ENCODE measurements at places on chromosomes 13 and 19.

- no peak for DNase-seq
These were observed 1.1 kb upstream of the PSMC4 start for GRCh38 chr19:39969681-39970424.

DNA sequence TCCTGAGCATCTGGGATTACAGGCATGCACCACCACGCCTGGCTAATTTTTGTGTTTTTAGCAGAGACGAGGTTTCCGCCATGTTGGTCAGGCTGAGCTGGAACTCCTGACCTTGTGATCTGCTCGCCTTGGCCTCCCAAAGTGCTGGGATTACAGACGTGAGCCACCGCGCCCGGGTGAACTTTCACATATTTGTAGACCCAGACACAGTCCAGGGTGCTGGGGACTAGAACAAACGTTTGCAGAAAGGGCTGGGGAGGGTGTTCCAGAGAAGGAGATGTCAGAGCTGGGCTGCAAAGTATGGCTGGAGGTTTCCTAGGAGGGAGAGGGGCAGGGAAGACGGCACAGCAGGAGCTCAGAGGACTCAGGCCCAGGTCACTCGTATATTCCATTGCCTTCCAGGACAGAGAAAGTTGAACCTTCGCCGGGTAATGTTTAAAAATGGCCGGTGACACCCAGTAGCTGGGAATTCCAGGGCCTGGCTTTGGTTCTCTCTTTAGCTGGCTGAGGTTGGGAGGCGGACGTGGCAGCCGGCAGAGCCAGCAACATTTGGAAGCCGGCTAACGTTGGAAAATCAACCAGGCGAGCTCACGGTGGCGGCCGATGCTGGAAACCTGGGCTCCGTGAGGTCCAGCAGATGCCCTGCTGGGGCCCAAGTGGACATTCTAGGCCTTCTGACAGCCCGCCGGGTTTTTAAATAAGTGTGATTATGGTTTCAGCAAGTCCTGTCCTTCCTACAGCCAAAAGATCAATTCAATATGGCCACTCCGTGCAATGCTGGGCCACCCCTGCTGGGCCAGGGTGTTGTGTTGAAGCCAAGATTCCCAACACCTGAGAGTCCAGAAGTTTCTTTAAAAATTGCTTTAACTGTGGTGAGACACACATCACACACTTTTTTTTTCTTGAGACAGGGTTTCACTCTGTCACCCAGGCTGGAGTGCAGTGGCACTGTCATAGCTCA lies 41.5 kb downstream of the NFIC start:
- no peak for DNase-seq

DNA sequence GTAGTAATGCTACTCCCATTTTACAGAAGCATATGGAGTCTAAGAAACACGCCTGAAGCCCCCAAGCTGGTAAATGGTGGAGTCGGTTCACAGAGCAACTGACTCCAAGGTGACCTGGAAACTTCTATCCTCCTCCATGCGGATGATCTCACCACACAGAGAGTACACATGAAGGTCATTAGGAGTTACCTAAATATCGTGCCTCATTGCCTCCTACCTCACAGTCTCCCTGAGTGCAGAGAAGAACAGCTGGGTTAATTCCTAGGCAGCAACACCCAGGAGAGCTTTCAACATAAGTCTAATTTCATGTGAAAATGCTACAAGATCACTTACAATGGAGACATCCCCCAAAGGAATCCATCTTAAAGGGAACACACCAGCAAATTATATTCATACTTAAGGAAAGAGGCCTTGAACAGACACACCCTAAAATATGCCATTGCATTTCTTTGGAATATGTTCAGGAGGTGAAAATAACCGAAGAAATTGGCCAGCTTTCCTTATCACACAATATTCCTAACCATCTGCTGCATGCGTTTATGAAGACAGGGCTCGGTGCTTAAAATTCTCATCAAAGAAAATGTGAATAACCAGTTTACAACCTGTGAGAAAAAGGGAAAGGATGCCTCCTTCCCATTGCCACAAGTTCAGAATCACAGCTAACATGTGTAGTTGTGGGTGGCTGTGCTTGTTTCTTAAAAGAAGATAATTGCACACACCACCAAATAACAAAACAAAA lies 203.6 kb upstream of the NBEA start:
- no peak for DNase-seq

DNA sequence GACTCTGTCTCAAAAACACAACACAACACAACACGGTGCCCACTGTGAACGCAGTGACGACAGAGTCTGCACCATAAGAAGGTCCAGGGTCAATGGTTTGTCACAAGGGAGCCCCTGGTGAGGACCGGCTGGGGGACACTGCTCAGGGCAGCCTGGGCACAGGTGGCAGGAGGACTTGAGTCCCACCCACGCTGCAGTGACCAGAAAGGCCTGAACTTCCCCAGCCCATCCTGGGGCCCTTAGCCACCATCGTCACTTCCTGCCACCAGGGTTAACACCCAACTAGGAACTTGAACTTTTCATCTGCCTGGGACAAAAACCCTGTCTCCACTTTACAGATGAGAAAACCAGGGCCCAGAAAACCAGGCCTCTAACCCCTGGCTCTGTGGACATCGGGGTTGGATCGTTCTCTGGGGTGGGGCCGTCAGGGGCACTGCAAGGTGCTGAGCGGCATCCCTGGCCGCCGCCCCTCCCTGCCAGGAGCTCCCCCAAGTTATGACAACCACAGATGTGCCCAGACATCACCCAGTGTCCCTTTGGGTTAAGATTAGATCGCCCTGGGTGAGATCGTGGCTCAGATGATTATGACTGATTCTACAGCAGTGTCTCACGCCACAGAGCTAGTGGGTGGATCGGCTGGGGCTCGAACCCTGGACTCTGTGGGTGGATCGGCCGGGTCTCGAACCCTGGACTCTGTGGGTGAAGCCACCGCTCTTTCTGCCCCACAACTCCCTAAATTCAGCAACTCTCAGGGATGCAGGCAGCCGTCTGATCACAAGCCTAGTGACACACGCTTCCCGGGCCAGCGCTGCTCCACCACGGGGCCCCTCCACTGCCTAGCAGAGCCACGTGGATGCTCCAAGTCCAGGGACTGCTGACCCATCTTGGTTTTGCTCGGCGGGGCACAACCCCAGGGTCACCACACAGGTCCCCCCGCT lies 14.0 kb downstream of the MOB3A start:
- DNase-seq: no peak

DNA sequence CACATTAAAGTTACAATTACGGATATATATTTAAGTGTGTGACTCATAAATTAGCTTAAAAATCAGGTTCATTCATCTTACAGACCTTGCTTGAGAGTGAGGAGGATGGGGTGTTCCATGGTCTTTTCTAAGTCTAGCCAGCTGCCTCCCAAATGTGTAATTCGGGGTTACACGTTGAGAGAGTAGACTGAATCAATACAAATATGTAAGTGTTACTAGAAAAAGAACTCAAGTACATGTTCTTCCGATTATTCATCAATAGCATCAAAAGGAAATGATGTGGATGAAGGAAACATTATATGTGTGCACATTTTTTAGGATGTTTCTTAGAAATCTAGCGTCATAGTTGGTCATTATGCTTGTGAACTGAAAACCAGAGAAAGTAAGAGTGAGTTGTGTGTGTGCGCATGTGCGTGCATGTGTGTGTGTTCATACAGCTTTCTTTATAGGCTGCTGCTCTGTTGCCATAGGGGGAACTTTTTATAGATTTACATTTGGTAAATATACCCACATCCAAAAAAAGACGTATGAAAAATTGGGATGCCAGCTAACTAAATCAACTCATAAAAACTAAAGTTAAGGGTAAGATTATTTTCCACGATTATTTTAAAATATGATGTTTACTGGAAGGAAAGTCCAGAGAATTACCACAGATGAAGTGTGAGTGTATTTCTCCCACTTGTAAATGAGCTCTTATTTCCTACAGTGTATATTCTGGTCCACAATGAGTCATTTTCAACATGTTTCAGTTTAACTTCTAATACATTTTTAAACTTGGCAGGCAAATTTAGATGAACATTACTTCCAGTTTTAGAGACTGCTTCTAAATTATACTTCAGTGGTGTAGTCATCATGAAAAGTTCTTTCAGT lies 82.4 kb downstream of the PIBF1 start:
- peak; percentile 1 for DNase-seq

GRCh38 chr13:80871481-80871880 lies 530.6 kb upstream of the SPRY2 start:
- no peak for DNase-seq

DNA sequence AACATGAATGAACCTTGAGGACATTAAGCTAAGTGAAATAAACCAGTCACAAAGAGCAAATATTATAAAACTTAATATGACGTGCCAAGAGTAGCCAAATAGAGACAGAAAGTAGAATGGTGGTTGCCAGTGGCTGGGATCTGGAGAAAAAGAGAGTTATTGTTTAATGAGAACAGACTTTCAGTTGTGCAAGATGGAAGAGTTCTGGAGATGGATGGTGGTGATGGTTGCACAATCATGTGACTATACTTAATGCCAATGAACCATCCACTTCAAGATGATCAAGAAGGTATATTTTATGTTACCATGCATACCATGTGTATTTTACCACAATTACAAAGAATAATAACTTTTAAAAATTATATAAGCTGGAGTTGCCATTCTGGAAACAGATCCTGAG lies 65.7 kb upstream of the MTIF3 start:
- no peak for DNase-seq

GRCh38 chr13:79314652-79315051 lies 91.4 kb downstream of the RBM26 start:
- DNase-seq: no peak

DNA sequence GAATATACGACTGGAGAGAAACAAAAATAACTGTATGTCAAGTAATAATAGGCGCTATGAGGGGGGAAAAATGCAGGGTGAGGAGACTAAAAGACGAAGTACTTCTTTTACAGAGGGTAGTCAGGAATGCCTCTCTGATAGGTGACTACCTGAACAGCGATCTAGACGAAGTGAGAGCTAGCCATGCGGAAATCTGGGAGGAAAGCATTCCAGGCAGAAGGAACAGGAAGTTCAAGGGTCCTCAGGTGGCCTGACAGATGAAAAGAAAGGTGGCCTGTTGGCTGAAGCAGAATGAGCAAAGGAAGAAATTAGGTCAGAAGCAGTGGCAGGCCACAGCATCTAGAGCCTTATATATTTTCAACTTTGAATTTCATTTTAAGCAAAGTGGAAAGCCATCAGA lies 13.3 kb downstream of the ZDHHC20 start:
- DNase-seq: no peak

DNA sequence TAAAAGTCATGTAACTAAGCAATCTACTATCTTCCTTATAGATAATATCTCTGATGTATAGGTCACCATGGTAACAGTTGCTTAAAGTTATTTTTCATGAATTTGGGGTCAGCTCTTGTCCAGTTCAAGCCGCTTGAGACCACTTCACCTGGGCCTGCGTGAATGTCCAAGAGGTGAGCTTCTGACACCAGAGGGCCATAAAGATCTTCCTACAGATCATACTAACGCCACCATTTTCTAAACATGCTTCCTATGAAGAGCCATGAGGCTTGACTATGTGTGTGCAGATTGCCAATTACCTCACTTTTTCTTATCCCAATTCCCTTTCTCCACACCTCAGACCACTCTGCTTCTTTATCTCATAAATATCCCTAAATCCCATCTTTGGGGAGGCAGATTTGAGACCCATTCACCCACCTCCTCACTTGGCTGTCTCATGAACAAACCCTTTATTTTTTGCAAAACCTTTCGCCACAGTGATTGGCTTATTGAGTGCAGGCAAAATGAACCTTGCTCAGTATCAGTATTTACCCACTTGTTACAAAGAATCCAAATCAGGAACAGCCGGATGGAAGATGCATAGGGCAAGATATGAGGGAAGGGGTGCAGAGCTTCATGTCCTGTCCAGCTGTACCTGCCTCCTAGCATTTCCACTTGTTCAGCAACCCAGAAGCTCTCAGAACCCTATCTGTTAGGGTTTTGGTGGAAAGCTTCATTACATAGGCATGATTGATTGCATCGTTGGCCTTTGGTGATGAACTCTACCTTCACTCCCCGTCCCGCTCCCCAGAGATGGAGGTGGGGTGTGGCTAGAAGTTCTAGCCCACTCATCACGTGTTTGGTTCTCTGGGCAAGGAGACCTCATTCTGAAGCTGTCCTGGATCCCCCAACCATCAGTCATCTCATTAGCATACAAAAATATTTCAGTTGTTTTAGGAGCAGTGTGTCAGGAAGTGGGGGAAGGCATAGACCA lies 34.2 kb downstream of the FAM187B start:
- no peak for DNase-seq

DNA sequence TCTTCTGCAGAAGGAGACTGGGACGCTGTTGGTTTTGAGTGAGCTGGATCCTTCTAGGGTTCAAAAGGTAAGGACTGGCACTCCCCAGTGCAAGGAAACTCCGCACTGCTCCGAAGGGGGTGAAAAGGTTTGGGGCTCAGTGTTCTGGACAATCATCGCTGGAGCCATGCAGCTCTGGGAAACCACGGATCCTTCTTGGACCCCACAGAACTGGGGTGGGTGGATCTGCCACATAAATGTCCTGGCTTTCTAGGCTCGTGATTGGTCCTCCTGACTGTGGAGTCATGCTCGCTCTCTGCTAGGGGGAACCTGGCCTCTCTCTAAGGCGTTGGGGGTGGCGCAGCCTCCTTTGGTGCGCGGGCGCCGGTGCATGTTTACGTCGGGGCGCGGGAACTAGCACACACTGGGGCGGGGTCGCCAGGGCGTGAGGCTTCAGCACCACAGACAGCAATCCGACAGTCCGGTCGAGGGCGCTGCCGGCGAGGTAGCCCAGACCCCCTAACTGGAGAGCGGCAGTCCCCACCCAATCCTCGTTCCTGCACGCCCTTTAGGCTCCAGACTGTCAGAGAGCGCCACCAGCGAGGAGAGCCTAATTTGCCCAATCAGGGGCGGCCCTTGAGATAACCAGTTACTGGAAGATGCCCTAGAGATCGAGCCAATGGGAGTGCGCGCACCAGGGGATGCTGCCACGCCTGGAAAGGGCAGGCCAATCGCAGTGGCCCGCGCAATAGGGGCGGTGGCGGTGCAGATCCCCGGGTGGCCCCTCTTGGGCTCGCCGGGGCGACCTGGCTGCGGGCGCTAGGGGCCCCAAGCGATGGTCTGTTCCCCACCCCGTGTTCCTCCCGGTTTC lies 913 bp upstream of the ELAVL3 start:
- DNase-seq: peak; percentile 71

DNA sequence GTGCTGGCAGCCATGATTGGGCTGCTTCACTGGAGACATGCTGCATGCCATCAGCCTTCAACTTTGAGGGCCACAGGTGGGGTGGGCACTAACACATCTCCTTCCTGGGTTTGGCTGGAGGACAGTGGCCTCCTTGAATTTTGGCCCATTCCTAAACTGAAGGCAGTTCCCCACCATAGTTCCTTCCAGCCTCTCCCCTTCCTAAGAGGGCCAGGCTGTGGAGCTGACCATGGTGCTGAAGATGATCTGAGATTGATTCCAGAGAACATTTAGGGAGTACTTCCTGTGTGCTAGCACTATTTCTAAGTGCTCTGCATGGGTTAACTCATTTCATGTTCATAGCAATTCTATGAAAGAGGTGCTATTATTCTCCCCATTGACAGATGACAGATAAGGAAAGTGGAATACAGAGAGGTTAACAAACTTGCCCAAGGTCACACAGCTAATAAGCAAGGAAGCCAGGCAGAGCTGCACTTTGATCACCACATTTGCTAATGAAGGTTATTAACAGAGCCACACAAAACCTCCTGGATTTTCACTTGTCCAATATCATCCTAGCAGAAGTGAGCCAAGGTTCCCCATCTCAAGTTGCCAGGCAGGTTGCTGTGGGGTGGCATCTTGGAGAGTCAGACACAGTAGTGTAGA lies 175.3 kb downstream of the ZIC5 start:
- peak; percentile 3 for DNase-seq

GRCh38 chr13:113769106-113769505 lies 10.1 kb downstream of the TMEM255B start:
- DNase-seq: no peak

- no peak for DNase-seq
These were observed 84.5 kb upstream of the IRS2 start for GRCh38 chr13:109870696-109871370.

All from stimulated activated CD4-positive, alpha-beta T cell treated with anti-CD3 and anti-CD28 coated beads, TNF-alpha, amount 100 ng/mL, for 48 hours (primary cell).